Mesothelial cell of epicardium (in vitro differentiated cells): ENCODE measurements at places on chromosomes 6 and 20. TPM values are rescaled to one million over a fixed set of nuclear protein-coding genes. Genes with fewer than 3 reads are reported as not detected.

GRCh38 chr20:50794181-50794845 is 548 bp upstream of the BCAS4 start:
- DNase-seq, result no peak

DNA sequence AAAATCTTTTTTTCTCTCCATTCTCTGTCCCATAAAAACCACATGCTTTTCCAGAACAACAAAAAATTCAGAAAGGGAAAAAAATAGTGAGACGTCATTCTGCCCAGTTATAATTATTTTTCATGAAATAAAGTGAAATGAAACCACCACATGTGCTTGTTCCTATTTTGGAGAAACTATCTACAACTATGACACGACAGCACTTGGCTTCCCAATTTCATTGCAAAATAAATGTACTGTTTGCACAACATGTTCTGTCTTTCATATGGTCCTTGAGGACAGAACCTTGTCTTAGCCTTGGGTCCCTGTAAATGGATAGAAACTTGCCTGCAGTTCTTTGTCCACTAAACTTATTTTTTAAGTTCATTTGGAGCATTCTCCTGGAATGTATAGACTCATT is 5.6 kb upstream of the MAN1A1 start:
- DNase-seq, result no peak

DNA sequence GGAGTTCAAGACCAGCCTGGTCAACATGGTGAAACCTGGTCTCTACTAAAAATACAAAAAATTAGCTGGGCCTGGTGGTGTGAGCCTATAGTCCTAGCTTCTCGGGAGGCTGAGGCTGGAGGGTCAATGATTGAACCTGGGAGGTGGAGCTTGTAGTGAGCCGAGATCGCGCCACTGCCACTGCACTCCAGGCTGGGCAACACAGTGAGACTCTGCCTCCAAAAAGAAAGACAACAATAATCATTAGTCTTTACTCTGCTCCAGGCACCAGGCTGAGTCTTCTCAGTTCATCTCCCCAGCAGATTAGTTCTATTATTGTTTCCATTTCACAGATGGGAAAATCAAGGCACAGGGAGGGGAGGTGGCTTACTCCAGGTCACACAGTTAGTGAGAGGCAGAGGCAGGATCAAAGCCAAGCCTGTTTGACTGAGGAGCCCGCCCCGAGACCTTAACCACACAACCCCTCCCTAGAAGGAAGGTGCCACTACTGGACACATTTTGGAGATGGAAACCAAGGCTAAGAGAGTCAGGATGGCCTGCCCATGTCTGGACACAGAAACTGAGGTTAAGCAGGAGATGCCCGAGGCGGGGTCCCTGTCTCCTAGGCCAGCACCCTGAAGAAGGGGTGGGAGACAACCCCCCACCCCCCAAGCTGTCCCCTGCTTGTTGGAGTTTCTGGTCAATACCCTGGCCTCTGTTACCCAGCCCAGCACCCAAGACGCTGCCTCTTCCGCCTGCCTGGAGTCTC is 75.8 kb downstream of the CEBPB start:
- DNase-seq, result no peak

DNA sequence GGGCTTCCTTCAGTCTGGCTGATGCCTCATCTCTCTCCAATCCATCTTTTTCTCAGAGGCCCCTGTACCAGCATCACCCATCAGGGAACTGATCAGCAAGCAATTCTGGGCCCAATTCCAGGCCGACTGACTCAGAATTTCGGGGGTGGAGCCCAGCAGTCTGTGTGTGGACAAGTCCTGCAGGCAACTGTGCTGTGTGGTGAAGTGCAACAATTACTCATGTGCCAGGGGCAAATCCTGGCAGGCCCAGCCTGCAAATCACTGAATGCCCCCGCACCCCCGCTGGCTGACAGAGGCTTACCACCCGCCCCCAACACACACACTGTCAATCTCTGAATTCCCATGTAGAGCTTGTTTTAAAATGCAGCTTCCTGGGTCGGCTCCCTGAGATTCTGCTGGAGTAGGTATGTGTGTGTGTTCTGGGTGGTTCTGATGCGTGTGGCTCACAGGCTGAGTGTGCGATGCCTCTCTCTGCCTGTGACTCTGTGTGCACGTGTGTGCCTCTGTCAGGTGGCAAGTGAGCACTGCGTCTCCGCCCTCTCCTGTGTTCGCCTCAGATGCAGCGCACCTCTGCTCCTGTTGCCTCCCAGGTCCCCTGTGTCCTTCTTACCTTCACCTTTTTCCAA is 45.4 kb downstream of the SSR1 start:
- DNase-seq, result no peak

GRCh38 chr6:5763407-5763806 is 243.3 kb downstream of the NRN1 start:
- DNase-seq, result no peak

GRCh38 chr6:109059571-109060021 is 35.0 kb downstream of the SESN1 start:
- no peak for DNase-seq

DNA sequence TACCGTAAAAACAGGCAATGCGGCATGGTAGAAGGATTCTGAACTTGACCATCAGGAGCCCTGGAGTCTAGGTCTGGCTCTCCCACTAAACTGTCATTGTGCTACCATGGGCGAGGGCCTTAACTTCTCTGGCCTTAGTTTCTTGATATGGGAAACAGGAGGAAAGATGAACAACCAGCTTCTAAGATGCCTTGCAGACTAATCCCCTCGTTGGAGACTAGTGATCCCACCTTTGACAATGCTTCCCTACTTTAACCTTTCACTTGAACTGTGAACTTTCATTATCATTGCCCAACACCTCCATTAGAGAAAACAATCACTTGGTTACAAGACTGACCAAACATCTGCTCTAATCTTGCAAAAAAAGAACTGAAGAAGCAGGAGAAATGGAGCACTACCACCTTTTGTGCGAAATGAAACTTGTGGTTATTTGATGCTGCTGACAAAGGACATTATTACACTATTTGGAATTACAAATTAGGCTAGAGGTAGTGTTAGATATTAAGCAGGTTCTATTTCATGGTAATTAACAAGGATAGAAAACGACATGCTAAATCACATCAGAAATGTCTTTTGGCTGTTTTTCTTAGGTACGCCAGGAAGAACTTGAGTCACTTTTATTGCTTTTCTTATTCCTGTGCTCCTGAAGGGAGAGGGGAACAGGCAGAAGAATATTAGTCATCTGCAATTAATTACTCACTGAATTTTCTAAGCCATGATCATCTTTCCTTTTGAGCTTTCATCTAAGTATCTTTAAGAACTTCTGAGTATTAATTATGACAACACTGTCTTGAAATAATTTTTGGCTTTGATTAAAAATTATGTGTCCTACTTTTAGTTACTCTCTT is 39.1 kb upstream of the ARHGAP18 start:
- DNase-seq, result no peak

- DNase-seq, result no peak
Observed at GRCh38 chr6:151024597-151024996, 159.1 kb downstream of the MTHFD1L start.

The SIRT5 gene
- total RNA-seq, result 21.1 to 23.6 TPM (median 21.5 TPM) in 3 replicates

- DNase-seq, result no peak
Observed at GRCh38 chr6:107116328-107116892, 1.1 kb upstream of the BEND3 start.

DNA sequence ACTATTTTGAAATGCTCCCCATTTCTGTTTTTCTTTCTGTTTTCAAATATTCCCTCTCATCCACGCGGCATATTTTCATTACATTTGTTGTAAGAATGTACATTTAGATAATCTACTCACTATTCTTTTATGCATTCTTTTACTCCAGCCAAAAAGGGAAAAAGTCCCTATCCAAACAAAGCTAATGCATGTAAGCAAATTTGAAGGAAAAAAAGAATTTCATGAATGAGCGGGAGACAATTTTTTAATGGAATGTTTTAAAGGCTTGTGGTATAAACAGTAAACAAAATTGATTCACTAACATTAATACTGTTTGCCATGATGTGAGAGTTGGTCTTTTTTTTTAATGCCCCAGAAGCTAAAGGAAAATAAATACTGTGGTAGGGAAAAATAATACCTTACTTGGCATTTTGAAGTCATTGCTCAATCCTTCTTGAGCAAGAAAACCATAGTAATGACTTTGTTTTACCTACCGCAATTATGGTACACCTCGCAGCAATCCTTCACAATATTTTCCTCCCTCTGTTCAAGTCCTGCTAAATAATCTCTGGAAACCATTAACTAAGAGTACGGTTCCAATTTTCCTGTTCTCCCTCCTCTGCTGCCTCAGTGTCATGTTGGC is 79.0 kb downstream of the BACH2 start:
- no peak for DNase-seq

- DNase-seq, result no peak
Observed at GRCh38 chr20:48716086-48716485, 111.7 kb downstream of the PREX1 start.

The ANKRD66 gene
- not detected in 3 replicates for total RNA-seq

DNA sequence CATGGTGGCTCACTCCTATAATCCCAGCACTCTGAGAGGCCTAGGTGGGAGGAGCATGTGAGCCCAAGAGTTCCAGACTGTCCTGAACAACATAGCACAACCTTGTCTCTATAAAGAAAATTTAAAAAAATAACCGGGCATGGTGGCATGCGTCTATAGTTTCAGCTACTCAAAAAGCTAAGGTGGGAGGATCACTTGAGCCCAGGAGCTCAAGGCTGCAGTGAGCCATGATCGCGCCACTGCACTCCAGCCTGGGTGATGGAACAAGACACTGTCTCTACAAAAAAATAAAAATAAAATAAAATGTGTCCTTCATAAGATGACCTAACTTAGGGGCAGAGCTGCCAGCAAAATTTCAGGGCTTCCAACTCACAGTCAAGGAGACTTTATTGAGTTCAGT is 12.6 kb downstream of the ID4 start:
- no peak for DNase-seq

- no peak for DNase-seq
Observed at GRCh38 chr6:7727086-7727945, 1.4 kb downstream of the BMP6 start.

The CST4 gene
- not detected in 3 replicates for total RNA-seq

- no peak for DNase-seq
Observed at GRCh38 chr20:16262594-16262993, 310.7 kb downstream of the KIF16B start.

The ZNFX1 gene
- 15.5 to 16.8 TPM (median 15.9 TPM) in 3 replicates for total RNA-seq
